Activated CD4-positive, alpha-beta T cell treated with anti-CD3 and anti-CD28 coated beads, Interleukin-2, amount 10 ng/mL, durations not matched to agents 7 days and 5 days (primary cell): ENCODE measurements at places on chromosomes 6 and 20.
A peak's percentile ranks its signal among the peaks of the same experiment; 100 is the strongest.

DNA sequence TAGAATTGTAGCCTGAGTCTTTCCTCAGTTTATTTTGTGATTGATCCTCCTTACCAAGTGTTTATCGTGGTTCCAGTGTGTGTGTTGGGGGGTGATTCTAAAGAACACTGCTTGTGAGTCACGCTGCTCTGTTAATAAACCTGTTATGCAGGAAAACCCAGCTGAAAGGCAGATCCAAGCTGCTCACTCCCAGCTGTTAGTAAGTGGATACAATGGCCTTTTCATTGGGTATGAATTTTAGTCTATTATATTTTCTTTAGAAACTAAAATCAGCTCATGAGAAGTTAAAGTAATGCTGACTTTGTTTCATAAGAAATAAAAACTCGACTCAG, 12.2 kb upstream of the DSTN start:
- H3K4me1 ChIP-seq, result peaks cover 21% of the 10 kb centered on the region
- no peak for DNase-seq
- no peaks in the 10 kb centered on the region for H3K36me3 ChIP-seq
- no peaks in the 10 kb centered on the region for H3K27me3 ChIP-seq
- no peak overlapping the region for H3K4me3 ChIP-seq

DNA sequence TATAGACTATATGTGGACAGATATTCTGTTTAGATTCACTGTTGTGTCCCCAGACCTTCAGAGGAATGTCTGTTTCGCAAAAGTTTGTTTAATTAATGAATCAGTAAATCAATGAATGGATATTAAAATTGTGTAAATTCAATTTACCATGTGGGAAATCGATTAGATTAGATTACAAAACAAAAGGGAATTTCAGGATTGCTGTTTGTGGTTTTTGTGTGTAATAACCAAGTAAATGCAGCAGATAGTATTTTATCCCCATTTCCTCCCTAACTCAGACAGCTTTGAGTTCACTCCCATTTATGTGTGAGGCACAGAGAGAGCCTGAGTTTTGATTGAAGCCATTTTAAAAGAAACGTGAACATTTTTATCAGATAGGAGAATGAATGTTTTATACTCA, 214.8 kb downstream of the ADGB start:
- DNase-seq, result no peak
- no peak overlapping the region for H3K4me3 ChIP-seq
- no peak overlapping the region for H3K27ac ChIP-seq
- no peaks in the 10 kb centered on the region for H3K4me1 ChIP-seq
- peaks cover 2% of the 10 kb centered on the region for H3K27me3 ChIP-seq

GRCh38 chr6:4682431-4683097, 93.6 kb upstream of the CDYL start:
- no peaks in the 10 kb centered on the region for H3K36me3 ChIP-seq
- no peaks in the 10 kb centered on the region for H3K27me3 ChIP-seq
- H3K4me1 ChIP-seq, result no peaks in the 10 kb centered on the region

GRCh38 chr6:146914489-146915483, 289.4 kb upstream of the STXBP5 start:
- DNase-seq, result no peak
- no peak overlapping the region for H3K4me3 ChIP-seq
- no peak overlapping the region for H3K27ac ChIP-seq
- peaks cover 3% of the 10 kb centered on the region for H3K4me1 ChIP-seq
- no peaks in the 10 kb centered on the region for H3K27me3 ChIP-seq

GRCh38 chr6:16166871-16167608, 38.2 kb downstream of the MYLIP start:
- peaks cover 24% of the 10 kb centered on the region for H3K27me3 ChIP-seq
- no peak overlapping the region for H3K27ac ChIP-seq
- no peaks in the 10 kb centered on the region for H3K36me3 ChIP-seq

DNA sequence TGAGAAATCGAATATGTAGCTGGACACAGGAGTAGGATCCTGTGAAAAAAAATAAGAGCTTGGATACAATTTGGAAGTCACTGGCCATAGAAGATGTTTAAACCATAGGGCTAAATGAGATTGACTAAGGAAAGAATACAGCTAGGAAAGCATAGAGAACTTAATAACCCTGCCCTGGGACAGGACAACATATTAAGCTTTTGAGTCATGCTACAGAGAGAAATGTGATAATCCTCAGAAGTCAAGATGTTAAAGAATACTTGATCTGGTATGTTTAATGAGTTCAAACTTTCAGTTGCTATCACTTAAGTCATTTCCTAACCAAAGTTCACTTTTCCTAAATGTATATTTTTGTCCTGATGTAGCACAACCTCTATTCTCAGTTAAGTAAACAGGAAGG, 154.6 kb upstream of the TSHZ2 start:
- H3K27me3 ChIP-seq, result no peaks in the 10 kb centered on the region
- H3K4me1 ChIP-seq, result no peaks in the 10 kb centered on the region
- H3K4me3 ChIP-seq, result no peak overlapping the region
- DNase-seq, result no peak

DNA sequence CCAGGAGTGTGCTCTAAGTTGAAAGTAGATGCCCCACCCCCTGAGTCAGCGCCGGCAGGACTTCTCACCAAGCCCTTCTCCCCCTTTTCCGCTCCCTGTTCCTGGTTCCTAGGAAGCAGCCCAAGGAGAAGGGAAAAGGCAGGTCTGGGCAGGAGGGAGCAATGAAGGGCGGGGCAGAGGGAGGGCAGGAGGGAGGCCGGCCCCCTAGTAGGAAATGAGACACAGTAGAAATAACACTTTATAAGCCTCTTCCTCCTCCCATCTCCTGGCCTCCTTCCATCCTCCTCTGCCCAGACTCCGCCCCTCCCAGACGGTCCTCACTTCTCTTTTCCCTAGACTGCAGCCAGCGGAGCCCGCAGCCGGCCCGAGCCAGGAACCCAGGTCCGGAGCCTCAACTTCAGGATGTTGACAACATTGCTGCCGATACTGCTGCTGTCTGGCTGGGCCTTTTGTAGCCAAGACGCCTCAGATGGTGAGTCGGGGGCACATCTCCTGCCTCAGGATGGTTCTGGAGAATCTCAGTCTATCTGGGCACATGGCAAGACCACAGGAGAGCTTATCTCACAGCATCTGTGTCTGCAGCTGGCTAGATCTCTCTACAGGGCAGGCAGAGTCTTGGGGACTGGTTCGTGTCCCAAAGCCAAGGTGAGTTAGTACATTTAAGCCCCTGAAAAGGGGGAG, at the start of gene PROCR:
Gene PROCR (plus strand): TSS at position 320 of the 681 bp plus-strand sequence. CDS start 83 bp downstream, at position 403.
- no peaks in the 10 kb centered on the region for H3K36me3 ChIP-seq
- no peaks in the 10 kb centered on the region for H3K27me3 ChIP-seq
- peak; percentile 9 for DNase-seq
- peak within 1 kb of the TSS; percentile 63 for H3K4me3 ChIP-seq
- H3K27ac ChIP-seq, result no peak within 1 kb of the TSS
- H3K4me1 ChIP-seq, result peaks cover 13% of the 10 kb centered on the region

GRCh38 chr6:20102397-20103073, 109.7 kb downstream of the MBOAT1 start:
- peaks cover 29% of the 10 kb centered on the region for H3K36me3 ChIP-seq
- no peak overlapping the region for H3K4me3 ChIP-seq
- DNase-seq, result no peak
- H3K4me1 ChIP-seq, result no peaks in the 10 kb centered on the region
- H3K27me3 ChIP-seq, result no peaks in the 10 kb centered on the region

- H3K4me3 ChIP-seq, result no peak overlapping the region
- DNase-seq, result no peak
- peaks cover 28% of the 10 kb centered on the region for H3K36me3 ChIP-seq
- no peak overlapping the region for H3K27ac ChIP-seq
- H3K27me3 ChIP-seq, result no peaks in the 10 kb centered on the region
Measured at GRCh38 chr20:34999782-35000181, 44.1 kb downstream of the MYH7B start.

GRCh38 chr20:15205028-15205427, 867.6 kb upstream of the FLRT3 start:
- H3K4me1 ChIP-seq, result peaks cover 2% of the 10 kb centered on the region
- H3K4me3 ChIP-seq, result no peak overlapping the region
- no peak for DNase-seq

GRCh38 chr6:34099878-34100277, 46.0 kb downstream of the GRM4 start:
- H3K27me3 ChIP-seq, result peaks cover 10% of the 10 kb centered on the region
- H3K27ac ChIP-seq, result no peak overlapping the region
- no peak overlapping the region for H3K4me3 ChIP-seq
- no peaks in the 10 kb centered on the region for H3K36me3 ChIP-seq

DNA sequence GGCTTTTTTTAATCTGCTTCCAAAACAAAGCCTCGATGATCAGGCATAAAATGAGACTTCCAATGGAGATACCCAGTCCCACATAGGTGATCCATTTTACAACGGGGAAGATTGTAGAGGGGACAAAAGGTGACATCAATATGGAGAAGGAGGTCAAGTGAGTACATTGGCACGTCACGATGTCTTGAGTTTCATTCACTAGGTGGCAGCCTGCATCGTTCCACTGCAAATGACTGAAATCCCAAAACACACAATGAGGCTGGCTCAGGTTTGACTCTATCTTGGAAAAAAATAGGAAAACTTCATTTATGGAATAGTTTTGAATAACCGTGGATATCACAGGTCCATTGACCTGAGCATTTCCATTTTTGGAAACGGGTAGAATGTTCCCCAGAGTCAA, 32.5 kb downstream of the ADGRF1 start:
- H3K4me1 ChIP-seq, result no peaks in the 10 kb centered on the region
- H3K36me3 ChIP-seq, result no peaks in the 10 kb centered on the region
- peaks cover 6% of the 10 kb centered on the region for H3K27me3 ChIP-seq
- no peak for DNase-seq

DNA sequence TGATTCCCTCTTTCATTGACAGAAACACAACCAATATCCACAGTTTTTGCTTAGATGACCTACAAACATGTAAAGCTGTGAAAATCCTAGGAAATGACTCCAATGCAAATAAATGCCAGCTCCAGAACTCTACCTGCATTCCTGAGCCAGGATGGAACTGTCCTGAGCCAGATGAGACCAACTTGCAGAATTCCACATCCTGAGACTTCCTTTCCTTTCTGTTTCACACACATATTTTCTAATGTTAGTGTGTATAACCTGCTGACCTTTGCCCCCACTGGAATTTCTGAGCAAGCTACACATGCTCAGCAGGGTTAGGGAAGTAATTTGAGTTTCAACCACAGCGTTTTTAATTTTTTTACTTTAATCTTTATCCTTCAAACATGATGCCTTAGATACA, 69.6 kb upstream of the ADGRF1 start:
- DNase-seq, result no peak
- peaks cover 2% of the 10 kb centered on the region for H3K27me3 ChIP-seq
- no peaks in the 10 kb centered on the region for H3K4me1 ChIP-seq
- H3K4me3 ChIP-seq, result no peak overlapping the region

GRCh38 chr6:109051301-109052017, 43.2 kb downstream of the SESN1 start:
- DNase-seq, result no peak
- no peak overlapping the region for H3K27ac ChIP-seq
- H3K4me1 ChIP-seq, result peaks cover 4% of the 10 kb centered on the region
- no peaks in the 10 kb centered on the region for H3K27me3 ChIP-seq

DNA sequence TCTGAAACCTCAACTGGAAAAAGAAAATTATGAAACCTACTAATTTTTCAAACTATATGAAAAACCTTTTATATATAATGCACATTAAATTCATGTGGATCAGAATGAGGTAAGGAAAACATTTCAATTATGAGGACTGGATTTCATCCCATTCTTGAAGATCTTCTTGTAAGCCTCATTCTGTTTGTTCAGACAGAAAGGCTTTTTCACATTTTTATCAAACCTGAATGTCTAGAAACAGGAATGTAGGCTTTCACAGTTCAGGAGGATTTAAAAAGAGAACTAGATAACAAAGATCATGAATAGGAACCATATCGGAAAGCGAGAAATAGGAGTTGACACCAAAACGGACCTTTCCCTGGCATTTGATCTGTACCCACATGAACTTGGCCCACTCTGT, 192.5 kb upstream of the KCNK16 start:
- H3K4me3 ChIP-seq, result no peak overlapping the region
- H3K27me3 ChIP-seq, result peaks cover 11% of the 10 kb centered on the region
- no peaks in the 10 kb centered on the region for H3K4me1 ChIP-seq
- DNase-seq, result no peak
- no peaks in the 10 kb centered on the region for H3K36me3 ChIP-seq

GRCh38 chr6:26044140-26045064, 42.8 kb upstream of the HFE start:
- H3K27me3 ChIP-seq, result no peaks in the 10 kb centered on the region
- peak overlapping the region; percentile 83 for H3K4me3 ChIP-seq
- peaks cover 43% of the 10 kb centered on the region for H3K4me1 ChIP-seq
- peaks cover 2% of the 10 kb centered on the region for H3K36me3 ChIP-seq

DNA sequence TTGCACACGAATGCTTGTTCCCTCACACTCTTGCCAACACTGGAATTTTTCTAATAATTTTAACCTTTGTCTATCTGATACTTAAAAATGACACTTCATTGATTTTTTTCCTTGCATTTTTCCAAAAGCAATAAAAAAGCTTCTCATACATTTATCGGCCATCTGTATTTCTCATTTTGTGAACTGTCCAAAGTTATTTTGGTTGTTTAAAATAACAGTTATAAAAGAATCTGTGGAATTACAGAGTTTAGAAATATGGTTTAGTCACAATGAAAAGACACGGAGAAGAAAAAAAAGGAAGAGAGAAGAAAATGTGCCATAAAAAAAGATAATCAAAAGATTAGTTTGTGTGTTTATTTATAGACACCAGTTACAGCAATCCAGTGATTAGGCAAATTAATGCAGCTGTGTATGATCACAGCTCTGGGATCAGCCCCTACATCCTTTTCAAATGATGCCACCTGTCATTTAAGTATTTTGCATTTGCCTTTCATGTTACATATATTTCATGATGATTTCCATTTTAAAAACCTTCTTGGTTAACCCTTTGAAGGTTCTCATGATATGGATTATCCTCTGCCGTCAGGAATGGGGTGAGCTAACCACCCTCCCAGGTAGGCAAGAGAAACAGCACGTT, 171.7 kb downstream of the BACH2 start:
- DNase-seq, result no peak
- H3K27ac ChIP-seq, result no peak overlapping the region
- peaks cover 58% of the 10 kb centered on the region for H3K4me1 ChIP-seq
- H3K4me3 ChIP-seq, result no peak overlapping the region

- H3K27me3 ChIP-seq, result no peaks in the 10 kb centered on the region
- H3K4me3 ChIP-seq, result no peak overlapping the region
- peaks cover 8% of the 10 kb centered on the region for H3K36me3 ChIP-seq
Measured at GRCh38 chr20:36599912-36600345, 5.7 kb upstream of the RAB5IF start.
